Activated CD8-positive, alpha-beta memory T cell treated with anti-CD3 and anti-CD28 coated beads for 1 hour (primary cell): ENCODE measurements at places on chromosomes 7 and 10.

GRCh38 chr7:46672861-46673260 is 751.8 kb upstream of the IGFBP3 start:
- DNase-seq: no peak

DNA sequence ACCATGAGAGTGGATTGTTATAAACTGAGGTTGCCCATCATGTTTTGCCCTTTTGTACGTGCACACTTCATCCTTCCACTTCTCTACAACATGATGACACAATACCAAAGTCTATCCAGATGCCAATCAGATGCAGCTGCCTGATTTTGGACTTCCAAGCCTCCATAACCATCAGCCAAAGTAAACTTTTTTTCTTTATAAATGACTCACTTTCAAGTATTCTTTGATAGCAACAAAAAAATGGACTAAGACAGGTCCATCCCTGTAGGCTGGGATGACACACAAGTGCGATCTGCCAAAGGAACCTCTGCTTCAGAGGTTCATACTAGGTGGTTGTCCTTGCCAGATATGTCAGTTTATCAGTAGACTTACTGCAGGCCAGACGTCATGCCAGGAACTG is 320.2 kb upstream of the FZD1 start:
- DNase-seq: no peak

GRCh38 chr10:106679314-106679713 is 485.2 kb downstream of the SORCS1 start:
- DNase-seq: no peak

DNA sequence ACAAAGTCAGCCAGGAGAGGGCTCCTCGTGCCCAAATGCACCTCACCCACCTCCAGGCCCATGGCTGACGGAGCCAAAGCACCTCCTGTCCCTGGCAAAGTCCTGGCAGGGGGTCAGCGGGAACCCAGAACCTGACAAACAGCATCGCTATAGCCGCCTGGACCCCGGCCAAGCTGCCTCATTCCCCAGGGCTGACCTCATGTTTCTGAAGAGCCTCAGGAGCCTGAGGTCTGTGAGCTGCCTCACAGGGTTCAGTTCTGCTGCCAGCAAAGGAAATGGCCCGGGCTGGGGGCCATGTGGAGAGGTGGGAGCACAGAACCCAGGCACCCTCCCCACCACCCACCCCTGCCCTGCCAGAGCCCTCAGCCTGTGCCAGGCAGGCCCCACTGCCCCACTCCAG is 4.2 kb upstream of the NANOS1 start:
- DNase-seq: no peak

DNA sequence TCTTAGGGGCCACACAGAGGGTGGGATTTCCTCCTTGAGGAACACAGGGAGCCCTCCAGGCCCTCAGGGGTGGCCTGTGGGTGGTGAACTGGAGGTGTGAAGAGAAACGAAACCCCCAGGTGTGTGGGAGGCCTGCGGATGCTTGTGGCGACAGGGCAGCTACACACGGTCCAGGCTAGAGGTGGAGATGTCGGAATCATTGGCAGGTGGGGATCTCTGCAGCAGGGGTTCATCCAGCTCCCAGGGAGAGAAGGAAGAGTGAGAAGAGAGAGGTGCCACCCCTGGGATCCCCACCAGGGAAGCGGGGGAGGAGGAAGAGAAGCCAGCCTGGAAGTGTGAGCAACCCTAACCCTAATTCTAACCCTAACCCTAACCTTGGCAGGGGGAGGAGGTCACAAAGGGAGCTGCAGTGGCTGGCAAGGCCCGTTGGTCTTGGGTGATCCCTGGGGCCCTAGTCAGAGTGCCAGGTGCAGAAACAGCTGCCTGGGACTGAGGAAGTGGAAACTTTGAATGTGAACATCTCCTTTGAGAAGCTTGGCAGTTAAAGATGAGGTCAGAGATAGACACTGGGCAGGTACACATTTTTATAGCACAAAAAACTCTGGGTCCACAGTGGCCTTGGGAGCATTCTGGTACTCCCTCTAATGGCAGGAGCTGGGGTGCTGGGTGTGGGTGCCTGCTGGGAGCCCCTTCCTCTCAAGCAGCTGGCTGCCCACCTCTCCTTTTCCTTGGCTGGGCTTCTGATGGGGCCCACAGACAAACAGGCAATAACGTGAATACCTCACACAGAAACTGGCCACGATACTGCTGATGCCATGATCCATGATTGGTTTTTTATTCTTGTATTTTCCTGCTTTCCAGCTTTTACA is 6.8 kb upstream of the AEBP1 start:
- no peak for DNase-seq

DNA sequence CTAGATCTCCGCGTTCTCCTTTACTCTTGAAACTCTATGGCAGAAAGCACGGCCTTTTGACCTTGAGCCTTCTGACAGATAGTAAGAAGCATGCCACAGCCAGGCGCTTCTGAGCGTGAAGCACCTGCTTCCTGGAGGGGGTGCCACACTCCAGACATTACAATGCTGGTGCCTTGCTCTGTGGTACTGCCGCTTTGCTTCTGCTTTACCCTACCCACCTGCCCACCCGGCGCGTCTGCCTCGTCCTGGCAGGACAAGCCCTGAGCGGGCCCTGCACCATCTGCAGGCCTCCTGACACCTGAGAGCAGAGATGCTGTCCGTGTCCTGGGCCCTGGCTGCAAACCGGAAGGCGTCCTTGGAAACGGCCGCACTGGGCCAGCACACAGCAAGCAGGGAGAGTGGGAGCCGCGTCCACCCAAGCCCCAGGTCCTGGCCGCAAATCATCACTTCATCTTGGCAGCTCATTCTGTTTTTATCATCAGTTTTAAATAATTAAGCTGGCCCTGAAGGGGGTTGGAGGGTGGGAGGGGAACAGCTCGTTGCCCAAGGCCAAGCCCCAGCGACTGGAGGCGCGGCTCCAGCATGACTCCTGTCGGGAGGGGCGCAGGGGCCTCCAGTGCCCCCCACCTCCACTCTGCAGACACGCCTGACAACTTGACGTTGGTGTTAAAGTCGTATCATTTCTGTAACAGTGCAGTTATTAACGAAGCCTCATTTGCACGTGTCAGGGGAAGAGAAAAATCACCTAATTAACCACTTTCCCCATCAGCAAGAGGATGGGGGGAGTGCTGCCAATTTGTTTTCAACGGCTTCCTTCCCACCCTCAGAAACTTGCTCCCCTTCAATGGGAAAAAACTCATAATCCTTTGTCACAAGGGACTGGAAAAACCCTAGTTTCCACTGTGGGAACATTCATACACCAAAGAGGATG is 132.2 kb downstream of the MAD1L1 start:
- no peak for DNase-seq

DNA sequence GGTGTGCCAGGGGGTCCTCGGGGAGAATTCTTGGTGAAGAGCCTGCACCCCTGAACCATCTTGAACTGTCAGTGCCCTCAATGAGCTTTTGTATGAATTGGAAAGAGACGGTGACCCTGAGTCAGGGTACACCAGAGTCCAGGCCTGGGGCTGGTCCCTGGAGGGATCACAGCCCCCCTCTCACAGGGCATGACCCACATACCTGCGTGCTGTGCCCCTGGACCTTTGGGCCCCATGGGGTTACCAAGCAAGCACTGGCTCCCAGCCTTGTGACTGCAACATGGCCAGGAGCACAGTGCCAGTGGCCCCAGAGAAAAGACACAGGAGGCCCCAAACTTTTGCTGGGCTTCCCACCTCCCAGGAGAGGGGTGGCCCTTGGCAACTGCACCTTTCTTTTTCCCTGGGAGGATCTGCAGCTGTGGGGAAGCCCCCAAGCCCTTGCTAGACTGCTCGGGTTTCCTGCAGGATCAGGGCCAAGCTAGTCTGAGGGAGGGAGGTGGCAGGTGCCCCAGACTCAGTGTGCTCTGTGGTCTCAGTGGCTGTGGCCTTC is 153.5 kb downstream of the ZNF248 start:
- no peak for DNase-seq

DNA sequence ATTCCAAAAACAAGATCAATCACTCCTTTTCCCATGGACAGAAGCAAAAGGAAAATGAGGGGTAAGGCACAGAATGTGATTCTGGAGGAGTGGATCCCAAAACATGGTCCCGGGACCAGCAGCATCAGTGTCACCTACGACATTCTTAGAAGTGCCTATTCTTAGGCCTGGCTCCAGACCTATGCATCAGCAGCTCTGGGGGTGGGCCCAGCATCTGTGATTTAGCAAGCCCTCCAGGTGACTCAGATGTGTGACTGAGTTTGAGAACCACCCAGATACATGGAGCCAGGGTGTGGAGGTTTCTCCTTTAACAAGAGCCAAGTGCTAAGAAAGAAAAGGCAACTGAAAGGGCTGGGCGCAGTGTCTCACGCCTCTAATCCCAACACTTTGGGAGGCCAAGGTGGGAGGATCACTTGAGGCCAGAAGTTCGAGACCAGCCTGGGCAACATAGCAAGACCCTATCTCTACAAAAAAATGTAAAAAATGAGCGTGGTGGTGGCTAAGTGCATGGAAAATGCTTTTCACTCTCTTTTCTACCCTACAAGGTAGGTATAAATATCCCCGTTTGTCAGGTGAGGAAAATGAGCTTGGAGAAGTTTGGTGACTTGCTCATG is 17.1 kb upstream of the ARPC1A start:
- no peak for DNase-seq

GRCh38 chr7:122887198-122887597 is 938 bp upstream of the CADPS2 start:
- DNase-seq: no peak

DNA sequence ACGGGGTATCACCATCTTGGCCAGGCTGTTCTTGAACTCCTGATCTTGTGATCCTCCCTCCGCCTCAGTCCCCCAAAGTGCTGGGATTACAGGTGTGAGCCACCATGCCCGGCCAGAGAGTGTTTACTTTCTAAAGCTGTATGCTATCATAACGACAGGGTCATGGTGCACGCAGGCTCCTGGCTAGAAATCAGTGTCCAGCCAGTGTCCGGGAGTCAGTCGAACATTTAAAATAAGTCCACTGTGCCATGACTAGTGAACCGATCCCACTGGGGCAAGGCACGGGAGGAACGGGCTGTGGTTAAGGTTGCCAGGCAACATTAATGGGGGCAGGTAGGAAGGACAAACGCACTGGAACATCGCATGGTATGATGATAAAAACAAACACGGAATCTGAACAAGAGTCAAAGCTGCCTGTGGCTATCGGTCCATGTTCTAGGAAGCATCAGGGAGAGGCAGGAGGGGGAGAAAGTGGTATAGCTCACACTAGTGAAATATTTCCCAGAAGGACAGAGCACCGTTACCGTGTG is 89.0 kb upstream of the SEPHS1 start:
- DNase-seq: no peak

GRCh38 chr7:112202816-112203215 is 3.4 kb downstream of the DOCK4 start:
- DNase-seq: no peak

DNA sequence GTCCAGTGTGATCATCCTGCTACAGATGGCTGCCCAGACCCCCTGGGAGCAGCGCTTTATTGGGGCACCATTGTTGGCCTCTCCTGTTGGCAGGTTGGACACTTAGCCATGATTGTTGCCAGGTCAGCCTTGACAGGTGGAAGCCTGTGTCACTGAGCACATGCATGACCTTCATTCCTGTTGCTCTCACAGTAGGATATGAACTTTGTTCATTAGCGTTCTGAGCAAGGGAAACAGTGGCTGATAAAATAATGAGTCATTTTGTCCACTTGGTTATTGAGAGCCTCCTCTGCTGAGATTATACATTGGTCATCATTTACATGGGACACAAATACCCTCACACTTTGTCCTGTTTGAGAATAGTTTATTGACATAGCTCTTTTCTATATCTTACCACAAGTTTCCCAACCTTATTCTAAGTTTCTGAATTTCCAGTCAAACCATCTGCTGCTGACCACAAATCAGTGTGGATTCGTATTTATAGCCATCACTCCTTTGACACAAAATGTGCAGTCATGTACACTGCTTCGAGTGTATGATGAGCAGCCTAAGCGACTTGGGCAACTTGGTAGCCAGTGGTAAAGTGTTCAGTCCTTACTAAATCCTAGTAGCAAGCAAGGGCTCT is 102.6 kb downstream of the TPST1 start:
- no peak for DNase-seq

DNA sequence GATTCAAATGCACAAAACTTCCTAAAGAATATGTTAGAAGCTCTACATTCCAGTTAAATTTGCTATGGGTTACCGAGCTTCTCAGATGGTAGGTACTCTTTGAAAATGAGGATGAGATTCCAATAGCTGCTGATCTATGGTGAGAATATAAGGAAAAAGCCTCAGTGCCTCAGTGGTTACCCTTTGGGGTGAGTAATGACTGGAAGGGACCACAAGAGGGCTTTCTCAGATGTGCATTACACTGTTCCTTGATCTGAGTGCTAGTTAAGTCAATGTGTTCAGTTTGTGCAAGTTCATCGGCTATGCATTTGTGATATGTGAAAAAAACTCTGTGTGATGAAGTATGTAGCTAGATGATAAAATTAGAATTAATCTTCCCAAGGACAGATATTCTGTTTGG is 3.5 kb downstream of the NRCAM start:
- DNase-seq: no peak

DNA sequence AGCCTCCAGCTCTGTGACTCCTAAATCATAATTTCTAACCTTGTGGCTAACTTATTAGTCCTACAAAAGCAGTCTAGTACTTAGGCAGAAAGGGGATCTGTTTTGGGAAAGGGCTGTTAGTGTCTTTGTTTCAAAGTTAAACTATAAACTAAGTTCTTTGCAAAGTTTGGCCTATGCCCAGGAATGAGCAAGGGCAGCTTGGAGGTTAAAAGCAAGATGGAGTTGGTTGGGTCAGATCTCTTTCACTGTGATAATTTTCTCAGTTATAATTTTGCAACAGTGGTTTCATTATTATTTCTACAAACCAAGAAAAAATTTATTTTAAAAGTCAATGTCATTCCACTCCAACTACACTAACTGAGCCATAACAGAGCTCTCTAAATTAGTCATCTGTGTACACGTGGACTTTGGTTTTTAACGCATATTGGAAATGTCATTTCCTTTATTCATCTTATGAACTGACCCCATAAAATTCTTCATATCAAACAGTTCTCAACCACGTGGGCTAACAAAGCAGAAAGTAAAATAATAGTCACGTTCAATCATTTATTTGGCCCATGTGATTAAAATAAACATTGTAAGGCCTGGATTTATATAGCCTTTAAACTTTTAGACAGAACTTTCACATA is 143.2 kb upstream of the C7orf33 start:
- DNase-seq: no peak

- no peak for DNase-seq
These were observed 106.7 kb upstream of the LAMB4 start for GRCh38 chr7:108236681-108237415.

GRCh38 chr7:87234949-87235348 is 15.4 kb upstream of the TMEM243 start:
- DNase-seq: no peak

GRCh38 chr7:105000927-105001336 is 13.1 kb upstream of the KMT2E start:
- no peak for DNase-seq

DNA sequence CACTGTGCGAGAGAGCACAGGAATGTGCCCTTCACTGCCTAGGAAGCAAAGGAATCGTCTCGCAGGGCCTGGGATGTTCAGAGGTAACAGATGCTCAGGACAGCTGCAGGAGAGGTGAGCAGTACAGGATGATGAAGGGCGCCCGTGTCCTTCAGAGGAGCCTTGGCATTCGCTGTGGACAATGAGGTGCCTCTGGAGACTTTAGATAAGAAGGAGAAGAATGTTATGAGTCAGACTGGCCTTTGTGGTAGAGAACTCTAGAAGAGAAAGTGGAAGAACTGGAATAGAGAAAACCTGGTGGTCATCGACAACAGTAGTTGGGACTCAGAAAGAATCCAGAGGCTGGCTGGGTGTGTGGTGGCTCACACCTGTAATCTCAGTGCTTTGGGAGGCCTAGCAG is 64.4 kb upstream of the LEP start:
- no peak for DNase-seq

GRCh38 chr7:82677493-82677892 is 233.9 kb upstream of the CACNA2D1 start:
- peak; percentile 11 for DNase-seq
